GM12878 (cell line): ENCODE measurements at places on chromosomes 1 and 21.
A peak's percentile ranks its signal among the peaks of the same experiment; 100 is the strongest.

- no peak for DNase-seq
These were observed 4.9 kb upstream of the GBP1 start for GRCh38 chr1:89069951-89070350.

DNA sequence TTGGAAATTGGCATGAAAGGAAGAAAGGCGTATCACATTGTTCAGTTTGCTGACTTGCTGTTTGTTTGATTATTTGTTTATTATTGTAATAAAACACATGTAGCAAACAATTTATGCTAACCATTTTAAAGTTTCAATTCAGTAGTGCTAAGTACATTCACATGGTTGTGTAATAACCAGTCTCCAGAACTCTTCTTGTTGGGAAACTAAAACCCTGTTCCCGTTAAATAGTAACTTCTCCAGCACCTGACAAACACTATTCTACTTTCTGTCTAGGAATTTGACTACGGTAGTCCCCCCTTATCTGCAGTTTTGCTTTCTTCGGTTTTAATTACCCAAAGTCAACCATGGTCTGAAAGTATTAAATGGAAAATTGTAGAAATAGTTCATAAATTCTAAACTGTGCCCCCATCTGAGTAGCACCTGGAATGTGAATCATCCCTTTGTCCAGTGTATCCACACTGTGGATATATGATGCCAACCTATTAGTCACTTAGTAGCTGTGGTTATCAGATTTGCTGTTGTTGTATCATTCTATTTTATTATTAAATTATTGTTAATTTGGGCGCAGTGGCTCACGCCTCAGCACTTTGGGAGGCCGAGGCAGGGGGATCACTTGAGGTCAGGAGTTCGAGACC lies 5.5 kb downstream of the MORC3 start:
- DNase-seq: no peak

- DNase-seq: peak; percentile 47
These were observed 40.9 kb downstream of the STX6 start for GRCh38 chr1:180981596-180982387.

- no peak for DNase-seq
These were observed 619.0 kb downstream of the AJAP1 start for GRCh38 chr1:5273280-5274003.

DNA sequence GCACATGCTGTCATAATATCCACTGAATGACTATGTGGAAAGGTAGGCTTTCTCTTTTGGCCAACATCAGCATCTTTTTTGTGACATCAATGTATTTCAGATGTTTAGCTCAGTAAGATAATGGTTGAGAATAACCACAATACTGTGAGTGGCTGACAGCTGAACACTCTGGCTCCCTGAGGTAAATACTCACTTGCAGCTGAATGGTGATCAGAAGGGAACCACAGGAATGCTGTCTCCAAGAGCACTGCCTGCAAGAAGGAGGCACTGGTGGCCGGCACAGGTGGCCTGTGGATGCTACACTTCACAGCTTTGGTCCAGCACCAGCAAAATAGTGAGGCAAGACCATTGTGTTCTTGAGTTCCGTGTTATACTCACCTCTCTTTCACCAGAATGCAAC lies 118.7 kb upstream of the PPM1J start:
- DNase-seq: no peak

DNA sequence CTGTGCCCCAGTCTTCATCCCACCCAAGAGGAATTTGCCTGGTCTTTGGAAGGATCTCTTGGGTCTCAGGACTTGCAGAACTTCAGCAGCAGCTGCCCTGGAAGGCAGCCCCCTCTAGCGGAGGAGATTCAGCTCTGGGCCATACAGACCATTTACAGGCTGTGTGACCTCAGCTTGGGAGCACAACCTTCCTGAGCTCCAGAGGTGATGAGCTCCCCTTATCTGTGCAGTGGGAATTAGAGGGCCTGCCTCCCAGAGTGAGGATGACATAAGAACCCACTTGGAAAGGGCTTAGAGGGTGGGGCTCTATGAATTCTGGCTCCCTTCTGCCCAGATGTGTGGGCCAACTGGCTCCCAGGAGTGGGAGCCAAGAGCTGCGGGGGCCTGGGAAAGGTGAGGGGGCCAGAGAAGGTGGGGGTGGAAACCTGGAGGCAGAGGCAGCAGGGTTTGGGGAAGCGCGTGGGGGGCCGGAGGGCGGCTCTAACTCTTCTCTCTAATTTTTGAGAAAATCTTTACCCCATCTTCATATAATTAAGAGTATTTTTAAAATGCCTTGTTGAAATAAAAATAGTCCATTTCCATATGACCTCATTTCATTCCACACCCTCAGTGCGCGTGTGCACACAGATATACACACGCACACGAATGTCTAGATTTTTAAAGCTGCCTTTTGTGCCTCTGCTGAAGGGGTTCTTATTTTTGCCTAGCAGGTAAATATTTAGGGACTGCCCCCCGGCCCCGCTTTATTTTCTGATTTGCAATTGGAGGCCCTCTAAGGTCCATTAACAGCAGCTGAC lies 21.5 kb downstream of the EPHB2 start:
- no peak for DNase-seq

GRCh38 chr1:99643021-99643779 lies 2.7 kb upstream of the PALMD start:
- no peak for DNase-seq

GRCh38 chr1:77349275-77349674 lies 67.5 kb downstream of the AK5 start:
- no peak for DNase-seq

DNA sequence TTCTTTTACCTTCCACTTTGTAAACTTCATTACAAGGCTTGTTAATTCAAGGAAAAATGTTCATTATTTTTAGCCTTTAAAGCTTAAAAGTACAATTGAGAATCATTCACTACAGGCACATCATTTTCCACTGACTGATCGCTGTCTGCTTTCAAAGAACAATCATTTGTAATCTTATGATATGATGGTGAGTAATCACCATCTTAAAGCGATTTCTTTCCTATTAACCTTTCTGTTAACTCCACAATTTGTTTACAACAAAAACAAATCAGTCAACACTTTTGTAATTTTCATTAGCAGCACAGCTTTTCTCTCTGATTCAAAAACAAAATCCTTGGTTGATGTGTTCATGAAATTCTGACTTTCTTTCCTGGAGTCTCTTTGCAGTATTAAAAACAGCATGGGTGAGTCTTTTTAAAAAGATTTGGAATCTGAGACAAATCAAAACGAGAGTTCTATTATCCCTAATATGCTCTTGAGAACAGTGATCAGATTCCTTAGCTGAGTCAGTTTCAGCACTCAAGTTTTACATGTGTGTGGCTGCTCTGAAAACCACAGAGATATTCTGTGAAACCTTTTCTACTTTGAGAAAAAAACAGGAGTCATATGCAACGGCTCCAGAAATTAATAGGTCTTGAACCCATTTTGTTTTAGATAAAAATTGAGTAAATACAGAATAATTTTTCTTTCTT lies 145.8 kb upstream of the TMPRSS15 start:
- DNase-seq: no peak

- no peak for DNase-seq
These were observed 1891.2 kb downstream of the NCAM2 start for GRCh38 chr21:22889445-22889844.

GRCh38 chr1:116485976-116486375 lies 84.8 kb downstream of the CD58 start:
- DNase-seq: no peak

- no peak for DNase-seq
These were observed 292.0 kb downstream of the VAV3 start for GRCh38 chr1:107673006-107673405.

- DNase-seq: no peak
These were observed 27.9 kb downstream of the S1PR1 start for GRCh38 chr1:101264697-101265096.

- DNase-seq: no peak
These were observed 18.2 kb downstream of the RCAN1 start for GRCh38 chr21:34596561-34597271.

GRCh38 chr1:54885807-54886723 lies 930 bp downstream of the DHCR24 start:
- DNase-seq: no peak

DNA sequence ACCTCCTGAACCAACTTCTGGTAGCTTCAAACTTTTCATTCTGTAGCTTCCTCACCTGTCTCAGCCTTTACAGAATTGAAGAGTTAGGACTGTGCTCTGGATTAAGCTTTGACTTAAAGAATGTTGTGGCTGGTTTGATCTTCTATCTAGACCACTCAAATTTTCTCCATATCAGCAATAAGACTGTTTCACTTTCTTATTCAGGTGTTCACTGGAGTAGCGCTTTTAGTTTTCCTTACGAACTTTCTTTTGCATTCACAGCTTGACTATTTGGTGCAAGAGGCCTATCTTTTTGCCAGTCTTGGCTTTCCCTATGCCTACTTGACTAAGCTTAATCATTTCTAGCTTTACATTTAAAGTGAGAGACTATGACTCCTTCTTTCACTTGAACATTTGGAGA lies 31.5 kb downstream of the FGGY start:
- no peak for DNase-seq

DNA sequence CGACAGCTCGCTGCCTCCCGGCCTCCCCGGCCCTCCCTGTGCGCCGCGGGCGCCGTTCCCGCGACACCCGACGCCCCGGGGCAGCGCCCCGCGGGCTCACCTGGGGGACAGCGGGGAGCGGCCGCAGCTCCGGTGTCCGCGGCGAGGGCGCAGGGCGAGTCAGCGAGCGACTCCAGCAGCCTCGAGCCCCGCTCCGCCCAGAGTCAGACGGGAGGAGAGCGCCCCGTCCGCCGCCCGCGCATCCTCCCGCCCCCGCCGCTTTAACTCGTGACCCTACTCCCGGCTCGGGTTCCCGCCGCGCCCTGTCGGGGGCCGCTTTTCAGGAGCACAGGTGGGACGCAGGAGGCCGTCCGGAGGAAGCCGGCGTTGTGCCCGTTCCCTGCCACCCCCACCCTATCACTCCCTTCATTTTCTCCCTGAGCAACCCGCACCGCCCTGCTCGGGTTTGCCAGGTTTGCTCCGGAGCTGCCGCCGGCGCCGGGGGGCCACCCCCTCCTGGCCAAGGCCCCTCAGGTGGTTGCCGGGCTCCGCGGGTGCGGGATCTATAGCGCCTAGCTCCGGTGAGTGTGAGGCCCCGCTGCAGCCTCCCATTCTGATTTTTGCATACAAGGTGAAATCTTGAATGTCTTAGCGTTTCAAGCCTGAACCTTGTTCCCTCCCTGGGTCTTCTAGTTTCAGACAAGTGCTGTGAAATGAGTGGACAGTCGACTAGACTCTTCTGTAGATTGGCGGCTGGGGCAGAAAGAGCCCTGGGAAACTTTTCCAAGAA lies at the start of gene MCOLN3:
Gene MCOLN3 (minus strand): TSS at position 205 of the 769 bp plus-strand sequence. CDS start 3,140 bp downstream, outside the sequence.
- no peak for DNase-seq

DNA sequence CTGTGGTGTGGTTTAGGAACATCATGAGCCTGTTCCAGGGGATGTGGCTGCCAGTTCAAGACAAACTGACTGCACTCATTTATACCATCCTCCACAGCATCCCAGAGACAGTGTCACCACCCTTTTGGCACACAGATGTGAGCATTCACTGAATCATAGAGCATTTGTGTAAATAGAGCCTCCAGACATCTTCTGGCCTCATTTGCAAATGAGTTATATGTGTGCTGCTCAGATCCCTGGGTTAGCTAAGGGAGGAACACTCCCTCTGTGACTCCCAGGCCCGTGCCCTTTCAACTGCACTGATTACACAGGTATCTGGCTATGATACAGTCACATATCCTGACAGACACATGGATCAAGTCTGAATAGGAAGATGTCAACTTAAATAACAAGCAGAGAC lies 351.5 kb upstream of the PLD5 start:
- no peak for DNase-seq

- DNase-seq: no peak
These were observed 267.9 kb downstream of the PTPRU start for GRCh38 chr1:29504196-29504595.

DNA sequence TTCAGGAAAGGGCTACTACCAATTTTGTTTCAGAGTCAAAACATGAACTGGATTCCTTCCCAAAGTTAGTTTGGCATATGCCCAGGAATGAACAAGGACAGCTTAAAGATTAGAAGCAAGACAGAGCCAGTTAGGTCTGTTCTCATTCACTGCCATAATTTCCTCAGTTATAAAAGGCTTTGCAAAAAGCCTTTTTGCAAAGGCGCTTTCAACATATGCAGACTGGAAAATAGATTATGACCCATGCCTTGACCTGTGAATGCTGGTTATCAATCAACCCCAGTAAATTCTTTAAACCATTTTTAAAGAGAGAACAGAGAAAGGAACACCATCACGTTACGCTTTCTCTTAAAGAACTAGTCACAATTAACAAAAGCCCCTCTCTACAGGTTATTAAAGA lies 1.7 kb upstream of the FRRS1 start:
- no peak for DNase-seq

GRCh38 chr1:68890736-68891135 lies 393.9 kb upstream of the DEPDC1 start:
- DNase-seq: no peak

DNA sequence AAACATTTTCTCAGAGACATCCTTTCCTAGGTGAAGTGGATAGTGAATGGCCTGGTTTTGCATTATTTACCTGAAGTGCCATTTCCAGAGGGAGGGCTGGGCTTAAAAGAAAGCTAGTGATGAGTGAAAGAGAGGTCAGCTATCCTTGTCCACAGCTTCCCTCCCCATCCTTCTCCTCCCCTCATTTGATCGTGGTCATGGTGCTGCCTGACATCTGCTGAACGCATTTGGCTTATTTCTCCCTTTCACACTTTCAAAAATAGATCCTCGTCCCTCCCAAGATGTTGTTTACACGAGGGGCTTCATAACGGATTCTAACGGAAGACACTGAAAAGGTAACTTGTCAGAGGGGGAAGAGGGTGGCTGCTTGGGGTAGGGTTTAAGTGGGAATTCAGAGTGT lies 66.1 kb downstream of the PRRX1 start:
- no peak for DNase-seq

- DNase-seq: no peak
These were observed 84.5 kb upstream of the BCL10 start for GRCh38 chr1:85360730-85361493.

- no peak for DNase-seq
These were observed at the start of gene MACF1 for GRCh38 chr1:39204441-39205081. TSS of gene MACF1 (plus strand) at chr1:39204695. CDS start at chr1:39205023, 328 bp downstream.

- DNase-seq: no peak
These were observed 534 bp downstream of the SLC6A9 start for GRCh38 chr1:44030605-44031251.

- DNase-seq: no peak
These were observed 44.6 kb downstream of the COQ8A start for GRCh38 chr1:226984521-226985238.

- peak; percentile 90 for DNase-seq
These were observed 12.5 kb upstream of the ATF3 start for GRCh38 chr1:212595787-212596714.

GRCh38 chr1:168435439-168435838 lies 108.4 kb downstream of the XCL2 start:
- no peak for DNase-seq

- no peak for DNase-seq
These were observed 114.0 kb downstream of the GREM2 start for GRCh38 chr1:240497908-240498307.

GRCh38 chr1:17306921-17307320 lies 1.1 kb upstream of the PADI4 start:
- DNase-seq: no peak
